ENCODE measurements at places on chromosomes 13 and 19.
A peak's percentile ranks its signal among the peaks of the same experiment; 100 is the strongest.

GRCh38 chr19:48968179-48968661 lies 3.1 kb downstream of the FTL start:
- DNase-seq = no peak

GRCh38 chr13:20848203-20848602 lies 54.3 kb downstream of the XPO4 start:
- no peak for DNase-seq

- DNase-seq = peak; percentile 35
Observed at GRCh38 chr19:4870025-4870700, 2.7 kb upstream of the PLIN3 start.

DNA sequence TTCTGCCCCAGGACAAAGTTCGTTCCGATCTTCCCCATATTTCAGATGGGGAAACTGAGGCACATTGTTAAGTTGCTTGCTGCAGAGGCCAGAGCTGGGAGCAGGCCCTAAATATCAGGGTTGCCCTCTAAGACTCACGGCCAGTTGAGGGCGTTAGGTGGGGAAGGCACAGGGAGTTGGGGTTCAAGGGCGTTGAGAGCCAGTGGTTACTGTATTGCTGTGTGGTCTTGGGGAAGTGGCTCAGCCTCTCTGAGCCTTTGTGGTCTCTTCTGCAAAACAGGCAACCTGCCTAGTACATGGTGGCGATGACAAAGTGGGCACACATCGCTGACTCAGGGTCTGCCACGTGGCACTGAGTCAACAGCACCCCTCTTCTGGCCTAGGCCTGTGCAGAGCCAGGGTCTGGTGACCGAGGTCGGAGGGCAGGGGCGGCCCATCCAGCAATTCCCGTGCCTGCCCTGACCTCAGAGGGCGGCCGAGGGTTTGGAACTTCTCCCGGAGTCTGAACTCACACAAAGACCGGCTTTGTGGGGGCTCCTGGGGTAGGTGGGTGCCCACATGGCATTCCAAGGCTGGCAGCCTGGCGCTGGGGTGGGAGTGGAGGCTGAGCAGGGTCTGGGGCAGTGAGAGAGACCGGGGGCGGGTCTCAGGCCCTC lies 10.2 kb downstream of the TNFAIP8L1 start:
- DNase-seq = no peak

DNA sequence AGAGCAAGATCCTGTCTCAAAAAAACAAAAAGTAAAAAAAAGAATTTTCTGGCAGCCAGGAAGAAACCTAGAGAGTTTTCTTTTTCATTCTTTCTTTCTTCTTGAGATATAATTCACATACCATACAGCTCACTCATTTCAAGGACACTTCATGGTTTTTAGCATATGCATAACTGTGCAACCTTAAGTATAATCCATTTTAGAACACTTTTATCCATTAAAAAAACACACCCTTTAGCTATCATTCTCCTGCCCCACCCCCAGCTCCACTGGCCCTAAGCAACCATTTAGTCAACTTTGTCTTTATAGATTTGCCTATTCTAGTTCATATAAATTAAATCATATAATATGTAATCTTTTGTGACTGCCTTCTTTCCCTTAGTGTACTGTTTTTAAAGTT lies 8.1 kb upstream of the IPO5 start:
- DNase-seq = no peak

GRCh38 chr13:73934215-73934641 lies 200.0 kb downstream of the KLF12 start:
- DNase-seq = no peak

DNA sequence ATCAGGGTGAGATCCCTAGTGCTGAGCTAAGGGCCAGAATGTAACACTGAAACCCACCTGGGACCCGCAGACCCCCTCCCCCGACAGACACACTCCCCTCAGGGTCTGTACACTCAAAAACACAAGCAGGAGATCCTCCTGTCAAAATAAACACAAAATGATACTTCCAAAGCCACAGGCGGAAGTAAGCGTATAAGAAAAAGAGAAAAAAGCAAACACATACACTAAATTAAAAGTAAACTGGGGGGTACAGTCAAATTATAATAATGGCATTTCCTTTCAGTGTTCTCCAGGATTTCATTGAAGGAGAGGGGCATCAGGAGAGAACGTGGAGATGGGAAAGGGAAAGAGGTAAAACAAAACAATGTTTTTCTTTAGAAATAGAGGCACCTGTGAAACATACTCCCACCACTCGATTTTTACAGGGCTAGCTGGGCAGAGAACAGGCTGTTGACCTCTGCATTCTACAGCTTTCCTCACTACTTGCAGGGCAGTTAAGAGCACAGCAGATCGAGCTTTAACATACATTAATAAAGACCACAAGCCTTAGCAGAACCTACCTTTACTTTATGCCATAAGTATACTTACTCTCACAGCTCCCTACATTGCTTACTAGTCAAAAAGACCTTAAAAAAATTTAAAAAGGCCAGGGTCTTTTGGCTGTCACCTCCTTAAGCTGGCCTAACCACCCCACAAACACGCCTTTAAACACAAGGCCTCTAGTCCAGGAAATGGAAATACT lies 5.3 kb downstream of the ZIC5 start:
- DNase-seq = no peak

DNA sequence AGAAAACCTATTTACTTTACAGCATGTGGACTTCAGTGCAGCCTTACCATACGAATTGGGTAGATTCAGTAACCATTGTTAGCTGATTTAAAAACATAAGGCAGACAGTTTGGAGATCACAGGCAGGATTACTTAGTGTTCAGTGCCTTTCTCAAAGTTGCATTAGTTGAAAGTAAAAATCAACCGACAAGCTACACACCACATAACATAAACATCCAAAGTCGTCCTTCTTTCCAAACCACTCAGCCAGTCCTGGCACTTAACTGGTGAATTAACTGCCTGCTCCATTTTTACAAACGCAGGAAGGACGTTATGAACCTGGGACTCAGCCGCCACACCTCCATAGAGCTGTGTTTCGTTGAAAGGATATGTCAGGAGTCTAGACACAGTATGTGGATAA lies 91.4 kb downstream of the COL4A1 start:
- DNase-seq = no peak

DNA sequence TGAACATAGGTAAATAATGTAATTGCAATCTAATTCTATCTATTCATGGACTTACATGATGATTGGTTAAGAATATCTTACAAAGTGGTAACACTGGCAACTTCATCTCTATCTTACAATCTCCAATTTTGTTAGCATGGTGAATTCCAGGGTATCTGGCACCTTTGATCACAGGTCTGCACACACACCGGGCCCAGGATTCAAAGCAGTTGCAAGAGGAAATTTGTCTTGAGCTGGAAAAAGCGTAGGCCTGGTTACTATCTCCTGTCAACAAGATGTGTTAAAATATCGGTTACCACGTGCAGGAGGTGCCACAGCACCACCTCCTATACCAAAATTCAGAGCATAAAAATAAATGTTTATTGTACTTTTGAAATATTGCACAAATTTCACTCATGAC lies 2428.4 kb downstream of the PCDH9 start:
- no peak for DNase-seq

- DNase-seq = no peak
Observed at GRCh38 chr19:27891411-27891810, 1321.5 kb downstream of the UQCRFS1 start.

GRCh38 chr19:43651758-43652545 lies 12.3 kb upstream of the CADM4 start:
- DNase-seq = peak; percentile 43

GRCh38 chr19:43470288-43470687 lies 4.9 kb upstream of the LYPD3 start:
- peak; percentile 63 for DNase-seq

DNA sequence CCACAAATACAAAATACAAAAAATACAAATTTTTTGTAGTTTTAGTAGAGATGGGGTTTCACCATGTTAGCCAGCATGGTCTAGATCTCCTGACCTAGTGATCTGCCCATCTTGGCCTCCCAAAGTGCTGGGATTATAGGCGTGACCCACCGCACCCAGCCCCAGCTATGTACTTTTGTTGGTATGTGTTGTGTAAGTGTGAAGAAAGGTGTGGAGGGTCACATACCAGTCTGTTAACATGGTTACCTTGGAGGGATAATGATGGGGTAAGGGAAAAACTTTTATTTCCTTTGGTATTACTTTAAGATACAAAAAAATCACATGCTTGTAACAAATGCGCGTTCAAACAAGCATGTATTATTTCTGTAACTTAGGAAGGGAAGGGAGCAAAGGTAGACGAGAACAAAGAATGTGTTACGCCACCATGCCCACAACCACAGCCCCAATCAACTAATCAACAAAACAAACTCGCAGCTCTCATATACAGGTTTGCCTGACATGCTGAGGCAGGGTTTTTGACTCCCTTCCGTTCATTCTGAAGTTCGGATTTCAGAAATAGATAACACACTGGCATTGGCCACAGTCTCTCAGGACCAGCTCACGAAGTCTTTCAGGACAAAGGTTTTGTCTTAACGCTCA lies 13.5 kb upstream of the VWA8 start:
- no peak for DNase-seq

- DNase-seq = peak; percentile 23
Observed at GRCh38 chr19:3516675-3517207, 10.6 kb downstream of the FZR1 start.

DNA sequence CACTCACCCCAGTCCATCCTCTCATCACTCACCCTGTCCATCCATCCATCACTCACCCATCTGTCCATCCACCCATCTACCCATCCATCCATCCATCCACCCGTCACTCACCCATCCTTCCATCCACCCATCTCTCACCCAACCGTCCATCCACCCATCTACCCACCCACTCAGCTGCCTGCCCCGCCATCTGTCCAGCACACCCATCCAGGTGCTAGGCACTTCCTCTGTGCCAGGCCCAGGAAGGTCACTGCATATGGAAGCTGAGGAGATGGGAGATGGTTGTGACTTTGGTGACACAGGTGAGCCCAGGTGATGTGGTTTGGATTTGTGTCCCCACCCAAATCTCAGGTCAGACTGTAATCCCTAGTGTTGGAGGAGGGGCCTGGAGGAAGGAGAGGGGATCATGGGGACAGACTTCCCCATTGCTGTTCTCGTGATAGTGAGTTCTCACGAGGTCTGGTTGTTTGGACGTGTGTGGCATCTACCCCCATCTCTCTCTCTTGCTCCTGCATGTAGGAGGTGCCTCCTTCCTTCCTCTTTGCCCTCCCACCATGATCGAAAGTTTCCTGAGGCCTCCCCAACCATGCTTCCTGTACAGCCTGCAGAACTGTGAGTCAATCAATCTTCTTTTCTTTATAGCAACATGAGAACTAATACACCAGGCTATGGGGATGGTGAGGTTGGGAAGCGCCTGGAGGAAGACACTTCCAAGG lies 15.9 kb upstream of the C13orf46 start:
- DNase-seq = no peak

DNA sequence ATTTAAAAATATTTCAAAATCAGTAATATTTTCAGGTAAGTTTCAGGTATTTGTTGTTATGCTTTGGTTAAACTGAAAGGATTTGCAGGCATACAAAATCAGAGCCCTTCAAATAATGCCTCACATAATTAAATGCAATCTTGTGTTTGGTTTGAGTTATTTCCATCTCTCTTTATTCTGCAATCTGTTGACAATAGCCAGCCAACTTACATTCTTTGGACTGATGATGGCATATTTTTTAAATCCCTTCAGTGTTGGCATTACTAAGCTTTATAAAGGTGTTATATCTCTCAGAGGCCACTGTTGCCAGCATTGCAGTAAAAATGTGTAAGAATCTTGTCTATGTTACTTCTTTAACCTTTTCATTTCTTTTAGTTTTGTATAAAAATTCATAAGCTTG lies 257.2 kb upstream of the RFC3 start:
- DNase-seq = no peak

DNA sequence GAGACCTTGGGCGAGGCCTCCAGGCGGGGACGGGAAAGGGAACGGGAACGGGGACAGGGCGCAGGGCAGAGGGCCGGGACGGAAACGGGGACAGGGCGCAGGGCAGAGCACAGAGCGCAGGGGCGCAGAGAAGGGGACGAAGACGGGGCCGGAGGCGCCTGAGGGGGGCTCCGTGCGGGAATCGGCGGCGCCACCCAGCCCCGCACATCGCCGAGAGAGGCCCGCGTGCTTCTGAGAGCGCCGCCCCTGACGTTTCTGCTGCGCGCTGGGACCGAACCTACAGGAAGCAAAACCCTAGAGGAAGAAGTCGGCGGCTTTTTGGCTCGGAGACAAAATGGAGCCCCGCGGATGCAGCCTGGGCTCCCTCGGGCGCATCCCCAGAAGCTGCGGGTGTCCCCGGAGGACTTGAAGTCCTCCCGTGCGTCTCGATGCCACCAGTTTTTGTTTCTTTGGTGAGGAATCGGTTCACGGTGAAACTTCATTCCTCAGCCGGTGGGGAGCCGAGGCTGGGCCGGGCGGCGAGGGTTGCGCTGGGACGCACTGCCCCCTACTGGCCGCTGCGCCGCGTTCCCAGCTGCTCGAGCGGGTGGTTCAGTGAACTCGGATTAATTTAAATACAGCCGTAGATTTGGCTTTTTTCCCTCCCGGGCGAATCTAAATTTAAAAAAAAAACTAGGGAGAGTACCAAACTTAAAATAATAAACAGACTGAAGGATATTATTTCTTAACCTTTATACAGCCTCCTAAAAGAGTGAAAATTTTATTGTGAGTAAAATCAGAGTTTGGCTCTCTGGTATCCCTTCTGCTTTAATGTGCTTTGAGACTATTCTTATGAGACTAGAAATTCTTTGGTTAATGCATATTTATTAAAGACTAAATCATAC lies 350.0 kb upstream of the ARGLU1 start:
- peak; percentile 64 for DNase-seq

GRCh38 chr13:97339019-97339987 lies 94.7 kb upstream of the RAP2A start:
- no peak for DNase-seq

GRCh38 chr19:23855676-23856075 lies 59.0 kb upstream of the ZNF726 start:
- no peak for DNase-seq

- DNase-seq = no peak
Observed at GRCh38 chr13:32173881-32174280, 141.3 kb downstream of the ZAR1L start.

DNA sequence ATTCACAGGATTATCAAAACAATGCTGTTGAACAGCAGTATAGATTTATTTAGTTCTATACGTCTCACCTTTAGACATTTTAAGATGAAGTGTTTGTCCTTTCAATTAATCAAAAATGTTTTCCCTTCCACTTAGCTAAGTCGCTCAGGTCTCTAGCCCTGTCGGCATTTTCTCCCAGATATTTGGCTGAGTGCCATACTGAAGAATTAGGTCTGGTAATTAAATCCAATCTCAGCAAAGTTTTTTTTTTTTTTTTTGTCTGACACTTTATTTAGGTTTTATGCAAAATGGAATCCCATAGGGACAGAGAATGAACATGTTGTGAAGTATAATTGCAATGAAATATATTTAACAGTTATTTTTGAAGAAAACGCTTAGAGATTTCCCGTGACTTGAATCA lies 44.1 kb downstream of the RFC3 start:
- DNase-seq = no peak

Data from stimulated activated CD4-positive, alpha-beta T cell treated with anti-CD3 and anti-CD28 coated beads, Interleukin-4, amount 100 ng/mL, for 24 hours (primary cell).